ENCODE measurements at places on chromosomes 11 and 22. TPM values are rescaled to one million over a fixed set of nuclear protein-coding genes. Genes with fewer than 3 reads are reported as not detected.

GRCh38 chr11:88383447-88383846, 45.9 kb upstream of the CTSC start:
- H3K4me1 ChIP-seq: peaks cover 18% of the 10 kb centered on the region
- H3K4me3 ChIP-seq: no peak overlapping the region
- no peak for DNase-seq
- H3K36me3 ChIP-seq: no peaks in the 10 kb centered on the region
- H3K27me3 ChIP-seq: no peaks in the 10 kb centered on the region

DNA sequence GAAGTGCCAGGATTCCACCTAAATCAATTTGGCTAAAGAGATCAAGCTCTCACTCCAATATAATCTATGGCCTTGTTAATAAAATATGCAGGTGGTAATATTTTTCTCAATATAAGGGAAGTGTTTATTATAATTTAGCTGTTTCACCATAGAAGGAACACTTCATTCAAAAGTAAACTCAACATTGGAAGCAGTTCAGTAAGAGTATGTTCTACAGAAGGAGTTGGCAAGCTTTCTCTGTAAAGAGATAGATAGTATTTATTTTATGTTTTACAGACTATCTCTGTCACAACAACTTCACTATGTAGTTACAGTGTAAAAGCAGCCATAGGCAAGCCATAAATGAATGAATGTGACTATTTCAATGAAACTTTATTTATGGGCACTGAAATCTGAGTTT, 313.6 kb upstream of the ANO3 start:
- no peak overlapping the region for H3K4me3 ChIP-seq
- no peak for DNase-seq
- H3K36me3 ChIP-seq: no peaks in the 10 kb centered on the region
- H3K27ac ChIP-seq: no peak overlapping the region
- H3K27me3 ChIP-seq: no peaks in the 10 kb centered on the region
- peaks cover 21% of the 10 kb centered on the region for H3K4me1 ChIP-seq

KRTAP5-6 gene
- total RNA-seq: not detected

- no peak overlapping the region for H3K27ac ChIP-seq
- H3K36me3 ChIP-seq: no peaks in the 10 kb centered on the region
- no peak overlapping the region for H3K4me3 ChIP-seq
- peaks cover 92% of the 10 kb centered on the region for H3K27me3 ChIP-seq
- H3K4me1 ChIP-seq: no peaks in the 10 kb centered on the region
- no peak for DNase-seq
Observed at GRCh38 chr11:130761560-130762220, 154.6 kb downstream of the SNX19 start.

SPTBN2 gene
- total RNA-seq: 41.3 TPM

- H3K4me1 ChIP-seq: no peaks in the 10 kb centered on the region
- no peak overlapping the region for H3K4me3 ChIP-seq
- peaks cover 69% of the 10 kb centered on the region for H3K27me3 ChIP-seq
Observed at GRCh38 chr22:36554098-36554497, 25.1 kb upstream of the EIF3D start.

ARHGAP42 gene
- 9.9 TPM for total RNA-seq

DNA sequence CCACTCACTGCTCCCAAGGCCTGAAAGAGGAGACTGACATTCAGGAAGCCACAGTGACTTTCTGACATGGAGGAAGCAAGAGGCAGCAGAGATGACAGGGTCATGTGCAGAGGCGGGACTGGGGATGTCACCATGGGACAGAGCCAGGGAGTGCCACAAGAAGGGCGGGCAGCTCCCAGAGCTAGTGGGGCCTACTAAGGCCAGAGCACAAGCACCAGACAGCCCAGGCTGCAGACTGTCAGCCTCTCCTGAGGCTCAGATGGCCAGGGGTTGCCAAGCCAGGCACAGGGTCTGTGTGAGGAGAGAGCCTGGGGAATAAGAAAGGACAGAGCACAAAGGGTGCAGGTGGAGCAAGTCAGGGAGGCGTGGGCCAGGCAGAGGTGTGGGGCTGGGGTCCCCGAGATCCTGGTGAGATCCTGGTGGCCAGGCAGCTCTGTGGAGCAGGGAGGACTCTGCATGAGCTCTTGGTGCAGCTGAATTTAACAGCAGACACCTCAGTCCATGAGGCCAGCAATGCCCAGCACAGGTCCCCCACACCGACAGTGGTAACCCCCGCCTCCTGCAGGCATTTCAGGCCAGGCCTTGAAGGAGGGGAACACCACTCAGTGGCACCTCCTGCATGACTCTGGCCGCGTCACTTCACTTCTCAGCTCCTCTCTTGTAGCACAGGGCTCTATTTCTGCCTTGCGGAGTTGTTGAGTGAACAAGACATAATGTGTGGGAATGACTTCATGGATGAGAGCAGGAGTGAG, 52.3 kb downstream of the SGSM3 start:
- H3K27me3 ChIP-seq: no peaks in the 10 kb centered on the region
- H3K4me1 ChIP-seq: no peaks in the 10 kb centered on the region
- no peak overlapping the region for H3K4me3 ChIP-seq
- H3K27ac ChIP-seq: no peak overlapping the region
- peaks cover 12% of the 10 kb centered on the region for H3K36me3 ChIP-seq

MMP3 gene
- total RNA-seq: not detected

TRIM51 gene
- not detected for total RNA-seq

NCF4 gene
- 0.54 TPM for total RNA-seq

DNA sequence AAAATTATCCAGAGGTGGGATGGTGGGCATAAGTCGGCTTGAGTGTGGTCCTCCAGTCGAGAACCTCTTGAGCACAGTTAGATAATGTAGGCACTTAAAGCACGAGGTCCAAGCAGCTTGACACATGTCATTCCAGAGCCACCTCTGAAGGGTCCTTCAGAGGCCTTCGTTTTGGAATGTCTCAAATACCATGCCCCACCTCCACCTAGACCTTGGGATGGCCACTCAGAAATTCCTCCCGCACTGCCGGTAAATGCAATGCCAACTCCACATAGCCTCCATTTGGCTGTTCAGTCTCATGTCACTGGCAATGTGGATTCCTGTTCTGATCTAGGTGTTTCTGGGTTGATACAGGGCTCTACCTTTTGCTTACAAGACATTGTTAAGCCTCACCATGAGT, 43.9 kb downstream of the BDNF start:
- no peak overlapping the region for H3K4me3 ChIP-seq
- H3K27me3 ChIP-seq: no peaks in the 10 kb centered on the region
- peaks cover 2% of the 10 kb centered on the region for H3K4me1 ChIP-seq
- no peak overlapping the region for H3K27ac ChIP-seq

- DNase-seq: no peak
- no peaks in the 10 kb centered on the region for H3K27me3 ChIP-seq
- H3K4me3 ChIP-seq: no peak overlapping the region
- H3K27ac ChIP-seq: no peak overlapping the region
- H3K36me3 ChIP-seq: no peaks in the 10 kb centered on the region
Observed at GRCh38 chr11:97140885-97141494, 751.2 kb downstream of the JRKL start.

ENDOD1 gene
- total RNA-seq: 29.4 TPM

- no peak for DNase-seq
- no peak overlapping the region for H3K4me3 ChIP-seq
- H3K27ac ChIP-seq: no peak overlapping the region
- no peaks in the 10 kb centered on the region for H3K4me1 ChIP-seq
Observed at GRCh38 chr11:42576318-42576717, 735.5 kb upstream of the API5 start.

- H3K27ac ChIP-seq: no peak overlapping the region
- no peak overlapping the region for H3K4me3 ChIP-seq
- DNase-seq: no peak
- no peaks in the 10 kb centered on the region for H3K4me1 ChIP-seq
- H3K27me3 ChIP-seq: peaks cover 63% of the 10 kb centered on the region
Observed at GRCh38 chr11:116657842-116658825, 114.7 kb downstream of the BUD13 start.

CADM1 gene
- total RNA-seq: 0.32 TPM

MYOD1 gene
- total RNA-seq: not detected

GRCh38 chr22:27510024-27510423, 291.5 kb downstream of the MN1 start:
- H3K27ac ChIP-seq: no peak overlapping the region
- H3K36me3 ChIP-seq: no peaks in the 10 kb centered on the region
- no peak for DNase-seq

GRCh38 chr11:2258501-2259465, 11.6 kb downstream of the ASCL2 start:
- H3K4me1 ChIP-seq: peaks cover 12% of the 10 kb centered on the region
- no peak overlapping the region for H3K4me3 ChIP-seq
- no peak overlapping the region for H3K27ac ChIP-seq
- no peaks in the 10 kb centered on the region for H3K36me3 ChIP-seq
- no peak for DNase-seq

CTSC gene
- 413 TPM for total RNA-seq

ARL2 gene
- 62.6 TPM for total RNA-seq

SLC1A2 gene
- 0.40 TPM for total RNA-seq

DNA sequence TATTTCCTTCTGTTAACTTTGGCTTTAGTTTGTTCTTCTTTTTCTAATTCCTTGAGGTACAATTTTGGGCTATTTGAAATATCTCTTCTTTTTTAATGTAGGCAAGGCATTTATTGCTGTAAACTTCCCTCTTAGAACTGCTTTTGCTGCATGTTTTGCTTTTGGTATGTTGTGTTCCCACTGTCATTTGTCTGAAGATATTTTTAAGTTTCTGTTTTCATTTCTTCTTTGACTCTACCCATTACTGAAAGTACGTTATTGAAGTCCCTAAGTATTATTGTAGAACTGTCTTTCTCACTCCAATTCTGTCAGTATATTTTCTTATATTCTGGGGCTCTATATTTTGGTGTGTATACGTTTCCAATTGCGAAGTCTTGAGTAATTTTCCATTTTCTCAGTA, 77.9 kb downstream of the KCNQ1OT1 start:
- no peak overlapping the region for H3K27ac ChIP-seq
- H3K4me3 ChIP-seq: no peak overlapping the region
- no peaks in the 10 kb centered on the region for H3K4me1 ChIP-seq
- H3K36me3 ChIP-seq: no peaks in the 10 kb centered on the region
- peaks cover 9% of the 10 kb centered on the region for H3K27me3 ChIP-seq
- no peak for DNase-seq

DNA sequence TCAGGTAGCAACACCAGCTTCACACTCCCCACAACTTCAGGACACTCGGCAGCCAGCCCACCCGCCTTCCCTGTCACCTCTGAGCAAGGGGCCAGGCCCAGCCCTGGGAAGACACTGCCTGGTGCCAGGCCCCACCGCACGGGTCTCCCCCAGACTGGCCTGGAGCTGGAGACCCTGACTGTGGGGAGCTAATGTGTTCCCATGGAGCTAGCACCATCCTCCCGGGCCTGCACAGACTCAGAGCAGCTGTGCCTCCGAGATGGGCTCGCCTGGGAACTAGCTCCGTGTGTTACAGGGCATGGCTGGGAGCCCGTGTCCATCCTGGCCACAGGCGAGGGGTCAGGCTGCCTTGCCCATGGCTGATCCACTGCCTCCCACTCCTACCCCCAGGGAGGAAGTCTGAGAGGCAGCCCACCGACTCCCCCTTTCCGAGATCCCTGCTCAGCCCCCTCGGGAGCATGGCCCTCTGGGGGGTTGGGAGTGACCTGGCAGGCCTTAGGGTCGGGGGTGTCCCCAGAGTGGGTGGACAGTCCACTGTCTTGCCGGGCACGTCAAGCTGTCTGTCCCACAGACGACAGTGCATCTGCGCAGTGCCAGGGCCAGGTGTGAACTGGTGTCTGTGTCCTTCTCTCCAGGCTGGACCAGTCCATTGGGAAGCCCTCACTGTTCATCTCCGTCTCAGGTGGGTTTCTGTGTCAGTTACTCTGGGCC, 76.7 kb upstream of the KCNQ1OT1 start:
- no peak overlapping the region for H3K27ac ChIP-seq
- DNase-seq: no peak
- peaks cover 8% of the 10 kb centered on the region for H3K4me1 ChIP-seq
- no peak overlapping the region for H3K4me3 ChIP-seq

DNA sequence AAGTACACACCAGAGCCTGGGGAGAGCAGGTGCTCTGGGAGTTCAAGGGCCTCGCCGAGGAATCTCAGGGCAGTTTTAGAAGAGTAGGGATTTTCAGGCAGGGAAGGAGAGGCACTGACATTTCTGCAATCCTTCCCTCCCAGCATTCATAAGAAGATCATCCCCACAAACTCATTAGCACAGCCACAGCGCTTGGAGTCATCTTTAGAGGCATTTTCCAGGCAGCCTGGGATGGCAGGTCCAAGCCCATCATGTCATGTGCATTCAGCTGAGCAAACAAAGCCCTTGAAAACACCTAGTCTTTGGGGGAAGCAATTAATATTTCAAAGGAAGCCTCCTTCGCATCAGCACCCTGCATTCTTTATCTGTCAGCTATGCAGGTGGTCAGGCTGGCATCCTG, 43.8 kb downstream of the MAP6 start:
- H3K4me3 ChIP-seq: no peak overlapping the region
- no peaks in the 10 kb centered on the region for H3K36me3 ChIP-seq
- no peaks in the 10 kb centered on the region for H3K4me1 ChIP-seq
- H3K27ac ChIP-seq: no peak overlapping the region

DNA sequence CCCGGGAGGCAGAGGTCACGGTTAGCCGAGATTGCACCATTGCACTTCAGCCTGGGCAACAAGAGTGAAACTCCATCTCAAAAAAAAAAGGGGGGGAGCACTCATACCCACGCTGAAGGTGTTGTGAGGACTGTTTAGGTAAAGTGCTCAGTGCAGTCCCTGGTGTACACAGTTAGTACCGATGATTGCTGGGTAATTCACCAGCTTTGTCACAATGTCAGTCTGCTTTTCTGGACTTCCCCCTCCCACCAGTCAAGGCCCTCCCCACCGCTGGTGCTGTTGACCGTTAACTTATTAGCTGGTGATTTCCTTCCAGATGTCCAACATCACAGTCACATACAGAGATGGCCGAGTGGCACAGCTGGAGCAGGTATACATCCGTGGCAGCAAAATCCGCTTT, 11.9 kb downstream of the SNRPD3 start:
- H3K27ac ChIP-seq: no peak overlapping the region
- H3K27me3 ChIP-seq: no peaks in the 10 kb centered on the region
- H3K4me3 ChIP-seq: no peak overlapping the region
- H3K4me1 ChIP-seq: peaks cover 8% of the 10 kb centered on the region
- DNase-seq: no peak

MOGAT2 gene
- total RNA-seq: not detected

RFPL2 gene
- total RNA-seq: 0.52 TPM

DNA sequence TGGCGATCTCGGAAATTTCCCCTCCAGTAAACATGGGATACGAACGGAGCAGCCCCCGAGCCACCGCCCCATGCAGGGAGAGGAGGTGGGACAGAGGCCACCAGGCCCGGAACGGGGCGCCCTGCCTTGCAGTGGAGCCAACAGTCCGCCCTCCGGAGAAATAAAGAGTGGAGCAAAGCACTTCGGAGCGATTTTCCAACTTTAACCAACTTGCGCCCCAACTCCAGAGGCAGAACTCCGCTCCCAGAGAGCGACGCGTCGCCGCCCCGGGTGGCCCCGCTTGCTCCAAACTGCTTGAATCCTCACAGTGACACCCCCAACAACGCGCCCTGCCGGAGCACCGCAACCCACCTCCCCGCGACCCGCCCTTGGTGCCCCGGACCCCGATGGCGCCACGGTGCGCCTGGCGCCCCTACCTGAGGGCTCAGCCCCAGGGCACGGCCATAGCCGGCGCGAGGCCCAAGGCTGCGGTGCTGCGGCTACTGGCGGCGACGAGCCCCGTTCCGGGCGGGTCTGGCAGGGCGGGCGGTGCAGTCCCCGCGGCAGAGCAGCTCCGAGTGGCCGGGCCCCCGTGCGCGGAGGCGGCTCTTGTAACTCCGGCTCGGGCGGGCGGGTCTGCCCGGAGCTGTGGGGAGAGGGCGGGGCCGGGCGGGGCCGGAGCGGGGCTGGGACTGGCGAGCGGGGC, at the start of gene AHNAK:
Gene AHNAK, minus strand, starts transcription at position 563 of the 685 bp plus-strand sequence. CDS start 10,708 bp downstream, outside the sequence.
- H3K27ac ChIP-seq: peak within 1 kb of the TSS; percentile 97
- peaks cover 44% of the 10 kb centered on the region for H3K4me1 ChIP-seq
- DNase-seq: peak; percentile 79

All from Calu3 (cell line).